Forelimb muscle (tissue), 1 donor: ENCODE measurements at places on chromosomes 7 and 10. TPM values are rescaled to one million over a fixed set of nuclear protein-coding genes. Genes with fewer than 3 reads are reported as not detected.

The ASZ1 gene
- polyA plus RNA-seq = not detected

The OR2A12 gene
- polyA plus RNA-seq = 0.09 TPM

The CFAP46 gene
- polyA plus RNA-seq = 0.24 TPM

The UPK3B gene
- 0.22 TPM for polyA plus RNA-seq
